ENCODE measurements at places on chromosomes 6 and 20.

GRCh38 chr6:35093118-35093445 lies 48.1 kb downstream of the TCP11 start:
- no peak for DNase-seq

DNA sequence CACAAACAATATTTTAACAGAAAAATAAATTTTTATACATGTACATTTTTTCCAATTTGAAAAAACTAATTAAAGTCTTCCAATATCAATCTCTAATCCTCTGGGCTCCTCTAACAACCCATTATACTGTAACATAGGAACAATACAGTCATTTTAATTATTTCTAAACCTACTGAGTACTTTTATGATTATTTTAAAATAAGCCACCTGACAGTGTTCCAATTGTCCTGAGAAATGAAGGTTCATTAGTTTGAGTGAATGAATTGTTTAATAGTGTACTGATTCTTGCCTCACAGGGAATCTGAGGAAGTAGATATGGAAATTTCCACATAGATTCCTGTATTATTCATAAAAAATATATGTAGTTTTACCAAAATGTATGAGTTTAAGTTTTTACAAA lies 123.1 kb upstream of the EYS start:
- DNase-seq: no peak

- DNase-seq: no peak
Measured at GRCh38 chr6:169838346-169839028, 87.1 kb downstream of the ERMARD start.

- DNase-seq: no peak
Measured at GRCh38 chr6:43481591-43482236, 4.3 kb downstream of the TJAP1 start.

GRCh38 chr6:13865141-13865540 lies 50.8 kb upstream of the MCUR1 start:
- no peak for DNase-seq

GRCh38 chr6:21664314-21665109 lies 71.0 kb downstream of the SOX4 start:
- DNase-seq: no peak

GRCh38 chr6:21596949-21597682 lies 3.6 kb downstream of the SOX4 start:
- DNase-seq: no peak

DNA sequence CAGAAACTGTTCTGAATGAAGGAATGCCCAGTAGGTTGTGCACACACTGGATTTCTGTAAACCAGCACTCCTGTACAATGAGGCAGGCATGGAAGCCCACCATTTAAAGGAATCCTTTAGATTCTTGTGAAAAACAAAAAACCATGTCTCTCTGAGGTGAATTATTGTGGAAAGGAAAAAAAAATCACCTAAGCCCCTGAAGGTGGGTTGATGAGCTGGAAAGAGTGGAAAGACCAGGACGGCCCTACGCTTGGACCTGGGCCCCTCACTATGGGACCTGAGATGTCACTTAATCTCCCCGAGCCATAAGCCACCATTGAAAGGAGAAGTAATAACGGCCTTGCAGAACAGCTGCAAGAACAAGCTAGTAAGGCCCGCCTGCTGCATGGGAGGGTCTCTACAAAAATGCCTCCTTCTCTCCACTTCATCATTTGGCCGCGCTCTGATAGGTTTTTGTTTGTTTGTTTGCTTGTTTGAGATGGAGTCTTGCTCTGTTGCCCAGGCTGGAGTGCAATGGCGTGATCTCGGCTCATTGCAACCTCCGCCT lies 68.8 kb downstream of the RAB44 start:
- no peak for DNase-seq

DNA sequence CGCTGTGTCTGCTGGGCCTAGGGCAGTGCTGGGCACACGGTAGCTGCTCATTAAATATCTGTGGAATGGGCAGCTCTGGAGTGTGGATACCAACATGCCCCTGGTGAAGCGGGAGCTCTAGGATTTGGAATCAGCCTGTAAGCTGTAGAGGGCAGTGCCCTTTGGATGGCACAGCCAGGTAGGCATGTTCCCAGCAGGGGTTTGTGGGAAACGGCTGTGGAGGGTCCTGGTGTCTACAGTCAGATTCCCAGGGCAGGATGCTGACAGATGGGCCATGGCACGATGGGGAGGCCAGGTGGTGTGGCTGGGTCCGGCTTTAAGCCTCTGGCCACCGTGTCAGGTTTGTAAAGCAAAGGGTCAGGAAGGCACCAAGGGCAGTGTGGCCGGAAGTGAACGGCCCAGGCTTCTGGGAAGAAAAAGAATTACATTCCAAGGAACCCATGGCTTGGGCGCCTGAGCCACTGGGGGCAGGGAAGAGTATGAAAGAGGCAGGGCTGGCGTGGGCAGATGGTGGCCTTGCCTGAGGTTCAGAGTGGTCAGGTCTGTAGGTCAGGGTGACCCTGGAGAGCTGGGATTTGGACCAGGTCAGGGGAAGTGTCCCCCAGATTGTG lies 44.8 kb downstream of the UBE2V1 start:
- DNase-seq: no peak

GRCh38 chr20:417801-418342 lies 9.8 kb downstream of the RBCK1 start:
- no peak for DNase-seq

- no peak for DNase-seq
Measured at GRCh38 chr6:66291905-66292304, 584.9 kb upstream of the EYS start.

GRCh38 chr20:41534170-41534569 lies 84.0 kb downstream of the CHD6 start:
- no peak for DNase-seq

GRCh38 chr20:60960500-60960899 lies 291.6 kb upstream of the CDH4 start:
- no peak for DNase-seq

- DNase-seq: no peak
Measured at GRCh38 chr20:33875534-33876026, 64.4 kb downstream of the CHMP4B start.

GRCh38 chr20:48831718-48832404 lies 4.1 kb upstream of the PREX1 start:
- no peak for DNase-seq
